Erythroblast (primary cell): ENCODE measurements at places on chromosomes 3 and 15.
A peak's percentile ranks its signal among the peaks of the same experiment; 100 is the strongest.

- DNase-seq: no peak
These were observed 15.4 kb downstream of the PSTPIP1 start for GRCh38 chr15:77010312-77010686.

DNA sequence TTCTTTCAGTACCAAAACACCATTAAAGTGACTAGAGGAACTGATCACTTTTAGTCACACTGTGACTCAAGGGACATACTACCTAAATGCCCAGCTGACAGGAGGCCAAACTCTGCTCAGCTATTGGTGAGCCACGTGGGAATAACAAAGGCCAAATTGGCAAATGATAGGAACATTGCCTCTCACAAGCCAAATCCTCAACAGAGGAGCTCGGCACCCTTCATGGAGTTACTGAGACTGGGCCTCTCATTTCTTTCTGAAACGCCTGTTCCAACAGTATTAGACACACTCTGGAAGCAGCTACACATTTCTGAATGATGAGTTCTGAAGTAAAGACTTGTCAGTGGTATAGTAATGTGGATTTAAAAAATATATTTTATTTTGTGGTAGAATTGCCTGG, 166.0 kb upstream of the COL8A1 start:
- DNase-seq: no peak

DNA sequence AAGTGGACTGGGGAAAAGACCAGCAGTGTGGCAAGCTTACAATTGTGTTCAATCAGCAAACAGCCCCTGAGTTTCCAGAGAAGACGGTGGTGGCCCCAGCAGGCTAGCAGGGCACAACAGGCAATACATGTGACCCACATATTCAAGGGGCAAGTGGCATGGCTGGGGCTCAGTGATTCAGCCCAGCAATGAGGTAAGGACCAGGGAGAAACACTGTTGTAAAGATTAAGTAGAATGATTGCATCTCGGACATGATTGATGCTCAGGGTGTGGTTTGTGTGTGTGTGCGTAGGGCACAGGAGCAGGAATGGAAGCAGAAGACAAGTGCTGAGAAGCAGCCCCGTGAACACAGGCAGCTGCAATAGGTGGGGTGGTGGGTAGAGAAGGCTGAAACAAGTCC, 37.9 kb downstream of the KLHL6 start:
- no peak for DNase-seq

GRCh38 chr3:94028093-94028837, at the start of gene STX19:
STX19 (minus strand) TSS chr3:94028597; CDS start chr3:94015269, 13,328 bp downstream.
- no peak for DNase-seq

- no peak for DNase-seq
These were observed 49.5 kb upstream of the MCF2L2 start for GRCh38 chr3:183477801-183478456.

GRCh38 chr15:85504749-85505676, 124.6 kb downstream of the AKAP13 start:
- peak; percentile 71 for DNase-seq

DNA sequence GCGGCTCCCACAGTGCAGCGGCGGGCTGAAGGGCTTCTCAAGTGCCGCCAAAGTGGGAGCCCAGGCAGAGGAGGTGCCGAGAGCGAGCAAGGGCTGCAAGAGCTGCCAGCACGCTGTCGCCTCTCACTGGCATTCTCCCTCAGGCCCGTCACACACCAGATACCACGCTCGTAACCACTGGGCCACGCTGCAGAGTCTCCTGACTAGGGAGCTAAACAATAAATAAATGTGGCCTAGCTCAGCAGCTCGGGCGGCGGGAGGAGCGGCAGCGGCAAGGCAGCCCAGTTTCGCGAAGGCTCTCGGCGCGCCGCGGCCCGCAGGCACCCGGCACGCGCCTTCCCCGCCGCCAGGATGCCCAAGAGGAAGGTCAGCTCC, 55.9 kb upstream of the FAM174B start:
- DNase-seq: no peak

GRCh38 chr3:43077261-43077660, 28.6 kb downstream of the POMGNT2 start:
- no peak for DNase-seq

- no peak for DNase-seq
These were observed 33.5 kb downstream of the RAB6B start for GRCh38 chr3:133862161-133862560.

DNA sequence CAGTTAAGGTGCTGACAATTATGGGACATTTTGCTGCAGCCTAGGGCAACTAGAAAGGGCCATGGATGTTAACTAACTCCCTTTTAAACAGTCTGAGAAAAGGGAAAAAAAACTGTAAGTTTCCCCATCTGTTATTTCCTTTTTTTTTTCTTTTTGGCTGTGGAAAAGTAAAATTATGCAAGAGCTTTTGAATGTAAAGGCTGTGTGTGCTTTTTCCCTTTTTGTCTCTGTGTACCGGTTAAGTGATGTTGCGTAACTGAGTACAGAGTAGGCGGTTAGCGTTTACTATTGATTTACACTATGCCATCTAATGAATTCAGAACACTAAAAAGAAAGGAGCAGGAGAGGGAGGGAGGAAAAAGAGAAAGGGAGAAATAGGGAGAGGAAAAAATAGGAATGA, 403.6 kb downstream of the TIGIT start:
- no peak for DNase-seq

DNA sequence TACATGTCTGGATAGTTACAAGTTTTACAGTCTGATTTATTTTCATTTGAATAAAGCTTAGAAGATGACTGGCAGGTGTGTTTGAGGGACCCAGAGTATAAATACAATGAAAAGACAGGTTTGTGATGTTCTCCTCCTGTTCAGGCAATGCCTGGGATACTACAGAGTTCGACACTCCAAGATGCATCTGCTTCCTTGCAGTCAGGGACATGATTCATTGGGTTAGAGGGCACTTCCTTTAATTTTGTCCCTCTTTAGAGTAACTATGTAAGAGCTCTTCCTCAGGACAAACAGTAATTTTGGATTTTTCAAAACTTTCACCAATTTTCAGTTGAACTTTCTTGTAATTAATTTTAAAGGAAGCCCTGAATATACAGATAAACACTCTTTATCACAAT, 102.0 kb downstream of the LMLN start:
- no peak for DNase-seq
